T-helper 1 cell (primary cell): ENCODE measurements at places on chromosomes 5 and 9.

DNA sequence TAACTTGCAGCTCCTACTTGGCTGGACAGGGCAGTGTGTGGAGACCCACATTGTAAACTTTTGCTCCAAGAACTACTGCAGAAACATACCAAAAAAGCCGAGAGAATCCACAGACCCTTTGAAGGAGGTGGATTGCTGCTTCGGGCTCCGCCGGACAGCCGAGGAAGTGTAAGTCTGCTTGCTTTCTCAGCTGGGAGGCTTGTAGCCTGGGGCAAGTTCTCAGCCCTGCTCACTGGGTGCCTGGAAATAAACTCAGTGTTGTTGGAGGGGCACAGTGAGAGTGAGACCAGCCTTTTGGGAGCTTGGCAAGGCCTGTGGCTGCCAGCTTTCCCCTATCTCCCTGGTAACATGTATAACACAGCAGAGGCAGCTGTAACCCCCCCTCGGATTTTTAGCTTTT, 215.6 kb downstream of the SYK start:
- no peak for DNase-seq

- DNase-seq, result no peak
Observed at GRCh38 chr5:129496421-129496820, 36.3 kb downstream of the ADAMTS19 start.

GRCh38 chr5:4005335-4005734, 409.7 kb downstream of the IRX1 start:
- DNase-seq, result no peak

GRCh38 chr9:134182554-134183085, 18.3 kb upstream of the RNU6ATAC start:
- no peak for DNase-seq

DNA sequence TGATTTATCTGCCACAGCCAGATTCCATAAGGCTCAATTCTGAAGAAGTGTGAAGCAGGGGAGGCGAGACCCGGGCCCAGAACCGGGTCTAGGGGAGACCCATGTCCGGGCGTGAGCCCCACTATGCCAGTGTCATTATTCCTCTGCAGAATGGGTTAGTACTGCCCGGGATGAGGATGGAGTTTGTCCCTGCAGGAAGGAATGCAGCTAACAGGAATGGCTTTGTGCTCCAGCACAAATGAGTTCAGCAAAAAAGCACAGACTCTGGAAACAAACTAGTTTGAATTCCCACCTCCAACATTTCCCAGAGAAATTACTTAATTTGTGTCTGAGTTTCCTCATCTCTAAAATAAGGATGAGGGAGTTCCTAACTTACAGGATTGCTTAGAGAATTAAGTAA, 202.9 kb downstream of the SYK start:
- no peak for DNase-seq

GRCh38 chr5:54832858-54833257, 152.5 kb downstream of the ESM1 start:
- no peak for DNase-seq

DNA sequence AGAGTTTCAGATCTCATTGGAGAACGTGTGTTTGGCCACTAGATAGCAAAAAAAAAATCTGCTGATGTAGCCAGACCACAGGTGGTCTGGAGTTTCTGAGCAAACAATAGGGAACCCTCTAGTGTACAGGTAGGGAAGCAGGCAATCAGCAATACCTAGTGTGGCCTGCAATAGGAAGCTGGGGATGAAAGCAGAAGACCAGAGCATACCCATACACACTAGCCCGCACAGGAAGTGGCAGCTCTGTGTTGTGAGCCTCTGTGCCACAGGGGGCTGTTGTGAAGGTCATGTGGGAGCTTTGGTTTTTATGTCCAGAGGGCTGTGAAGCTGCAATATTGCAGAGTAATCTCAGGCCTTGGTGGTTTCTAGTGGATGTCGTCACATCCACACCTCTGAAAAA, 81.2 kb downstream of the MTAP start:
- no peak for DNase-seq

DNA sequence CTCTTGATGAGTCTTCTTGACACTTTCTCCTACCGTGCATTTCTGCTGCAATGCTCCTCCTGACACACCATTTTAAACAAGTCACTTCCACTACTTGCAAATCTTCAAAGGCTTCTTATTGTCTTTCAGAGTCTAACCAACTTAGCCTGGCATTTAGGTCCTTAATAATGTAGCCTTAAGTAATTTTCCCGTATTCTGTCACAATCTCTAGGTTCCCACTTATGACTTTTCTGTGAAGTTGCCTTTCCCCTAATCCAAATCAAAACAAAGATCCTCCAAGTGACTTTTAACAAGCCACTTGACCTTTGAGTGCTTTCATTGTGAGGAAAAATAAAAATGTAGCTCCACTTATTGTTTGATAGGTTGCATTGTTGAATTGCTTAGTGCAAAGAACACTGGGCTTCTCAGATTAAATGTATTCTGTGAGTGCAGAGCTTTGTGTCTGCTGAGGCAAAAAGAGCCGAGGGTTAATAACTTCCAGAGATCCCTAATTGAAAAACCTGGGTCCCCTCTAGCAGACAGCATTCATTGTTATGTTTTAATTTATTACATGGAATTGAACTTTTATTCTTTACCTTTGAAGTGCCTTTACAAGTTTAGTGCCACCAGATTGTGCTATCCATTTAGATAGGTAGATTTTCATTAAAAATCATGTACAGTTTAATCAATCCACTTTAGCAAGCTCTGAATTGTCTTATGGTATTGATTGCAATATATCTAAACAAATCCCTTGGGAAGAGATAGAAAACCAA, 341.7 kb upstream of the TYRP1 start:
- DNase-seq, result no peak

DNA sequence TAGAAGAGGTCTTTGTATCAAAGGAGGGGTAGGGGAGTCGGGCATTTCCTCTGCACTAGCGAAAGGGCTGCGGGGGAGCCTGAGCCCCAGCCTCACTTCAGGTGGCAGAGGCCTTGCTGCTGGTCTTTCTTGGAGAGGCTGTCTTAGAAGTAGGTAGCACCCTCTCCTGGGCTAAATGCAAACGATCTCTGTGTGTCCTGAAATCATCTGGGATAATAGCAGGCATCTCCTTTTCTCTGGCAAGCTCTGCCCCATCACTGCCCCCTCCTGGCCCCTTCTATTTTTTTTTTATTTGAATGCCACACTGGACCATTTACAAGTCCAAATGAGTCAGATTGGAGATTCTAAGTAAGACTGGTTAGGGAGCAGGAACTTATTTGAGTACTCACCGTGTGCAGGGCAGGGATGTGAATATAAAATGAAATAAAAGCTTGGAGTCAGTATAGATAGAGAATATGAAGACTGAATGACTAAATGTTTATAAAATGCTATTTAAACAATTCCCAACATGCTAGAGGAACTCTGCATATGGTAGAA, 137.1 kb downstream of the FGF1 start:
- DNase-seq, result no peak
